ENCODE measurements at places on chromosomes 11 and 22. TPM values are rescaled to one million over a fixed set of nuclear protein-coding genes. Genes with fewer than 3 reads are reported as not detected.

The IGLL1 gene
- not detected for total RNA-seq

The GLYATL1 gene
- 10.7 TPM for total RNA-seq

The F2 gene
- not detected for total RNA-seq

The HTR3A gene
- 6.5 TPM for total RNA-seq

The P2RX6 gene
- not detected for total RNA-seq

The SCUBE2 gene
- 1.2 TPM for total RNA-seq

The PIH1D2 gene
- 0.73 TPM for total RNA-seq

The RIMBP3B gene
- 0.19 TPM for total RNA-seq

The SAA1 gene
- not detected for total RNA-seq

The AQP11 gene
- 1.2 TPM for total RNA-seq

The DKK3 gene
- 30.2 TPM for total RNA-seq

The TIGD3 gene
- 0.88 TPM for total RNA-seq

Data from H1 (cell line).